Islet precursor cell (in vitro differentiated cells): ENCODE measurements at places on chromosomes 4 and X.

- DNase-seq: no peak
Measured at GRCh38 chr4:20839957-20840356, 139.7 kb downstream of the PACRGL start.

DNA sequence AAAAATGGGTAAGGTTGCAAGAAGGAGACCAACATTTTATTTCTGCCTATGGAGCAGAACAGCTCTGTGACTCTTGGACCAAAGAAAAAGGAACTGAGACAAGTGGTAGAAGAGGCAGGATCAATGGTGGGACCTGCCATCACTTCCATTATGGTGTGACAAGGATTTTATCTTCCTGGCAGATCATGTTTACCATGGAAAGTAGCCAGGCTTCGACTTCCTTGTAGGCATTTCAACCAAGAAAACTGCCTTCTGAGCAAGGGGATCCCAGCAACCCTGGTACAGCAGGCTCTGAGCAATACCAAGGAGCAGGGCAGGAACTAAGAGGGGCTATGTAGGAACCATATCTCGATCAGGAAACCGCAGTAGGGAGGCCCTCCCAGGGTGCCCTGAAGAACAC lies 317.4 kb downstream of the IQCM start:
- DNase-seq: no peak

DNA sequence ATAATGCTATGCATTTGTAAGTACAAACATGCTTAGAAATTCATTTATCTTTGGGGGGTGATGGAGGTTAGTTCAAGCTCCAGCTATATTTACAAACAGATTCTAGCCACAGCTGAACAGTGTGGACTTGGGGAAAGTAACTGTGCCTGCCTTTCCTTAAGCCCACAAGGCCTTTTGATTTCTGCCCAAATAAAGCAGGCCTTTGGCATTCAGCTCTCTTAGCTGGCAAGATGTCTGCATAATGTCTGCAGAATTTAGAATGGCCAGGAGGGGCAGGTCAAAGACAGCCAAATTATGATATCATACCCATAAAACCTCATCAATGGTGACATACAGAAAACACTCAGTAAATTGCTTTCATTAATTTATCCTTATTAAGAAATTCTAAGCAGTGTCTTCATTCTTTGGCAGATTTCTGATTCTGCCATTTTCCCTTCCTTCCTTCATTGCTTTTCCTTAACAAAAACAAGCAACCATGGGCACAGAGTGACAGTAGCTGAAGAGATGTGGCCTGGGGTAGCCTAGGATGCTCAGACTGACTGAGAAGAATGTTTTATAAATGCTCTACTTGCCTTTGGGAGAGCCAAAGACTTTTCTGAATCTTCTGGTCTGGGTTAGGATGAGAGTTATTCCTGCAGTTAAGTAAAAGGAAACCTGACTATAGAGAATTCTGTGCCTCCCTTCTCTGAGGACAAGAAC lies 538.7 kb upstream of the NR3C2 start:
- DNase-seq: no peak

- no peak for DNase-seq
Measured at GRCh38 chr4:89549907-89550306, 242.3 kb upstream of the GPRIN3 start.

- no peak for DNase-seq
Measured at GRCh38 chrX:70240751-70241150, 6.3 kb downstream of the AWAT1 start.

DNA sequence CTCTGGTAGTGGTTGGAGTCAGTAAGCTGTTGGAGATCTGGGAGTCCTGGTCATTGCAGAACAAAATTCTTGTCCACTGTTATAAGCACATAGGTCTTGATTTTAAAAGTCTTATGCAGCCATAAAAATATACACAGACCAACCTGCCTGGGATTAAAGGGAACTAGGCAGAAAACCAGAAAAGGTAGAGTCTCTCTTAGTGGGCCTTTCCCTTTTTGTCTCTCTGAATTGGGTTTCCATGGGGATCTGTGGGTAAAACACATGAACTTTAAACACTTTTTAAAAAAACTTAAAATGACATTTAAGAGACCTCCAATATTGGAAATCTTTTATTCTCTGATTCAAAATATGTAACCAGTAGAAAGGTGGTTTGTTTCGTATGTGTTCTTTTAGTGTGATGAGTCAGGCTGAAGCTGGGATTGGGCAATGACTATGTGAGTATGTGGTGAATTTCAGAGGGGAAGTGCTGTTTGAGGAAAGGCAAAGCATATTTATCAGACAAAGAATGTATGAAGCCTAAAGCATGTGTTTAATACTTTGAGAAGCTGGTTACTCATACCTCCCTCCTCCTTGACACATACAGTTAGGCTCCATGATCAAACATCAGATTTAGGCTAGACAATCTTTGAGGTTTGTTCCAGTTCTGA lies 29.6 kb downstream of the SLC16A2 start:
- DNase-seq: no peak

- no peak for DNase-seq
Measured at GRCh38 chr4:108048997-108049396, 59.3 kb downstream of the HADH start.

GRCh38 chr4:144355811-144356757 lies 215.6 kb upstream of the GYPA start:
- DNase-seq: peak; percentile 96

DNA sequence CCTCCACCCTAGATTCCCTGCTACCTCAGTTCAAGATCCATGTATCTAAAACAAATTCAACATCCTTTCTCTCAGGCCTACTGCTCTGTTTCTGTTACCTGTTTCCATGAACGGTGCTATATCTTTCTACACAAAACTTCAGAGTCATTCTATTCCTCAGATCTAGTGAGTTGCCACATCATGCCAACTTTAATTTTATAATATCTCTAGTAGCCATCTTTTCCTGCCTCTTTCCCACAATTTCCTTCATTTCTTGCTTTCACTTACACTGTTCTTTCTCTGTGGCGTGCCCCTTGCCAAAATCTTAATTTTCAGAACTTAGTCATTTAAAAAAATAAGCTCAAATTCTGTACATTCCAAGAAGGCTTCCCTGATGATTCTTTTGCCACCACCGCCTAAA lies 15.2 kb downstream of the GUCY1A1 start:
- DNase-seq: no peak

DNA sequence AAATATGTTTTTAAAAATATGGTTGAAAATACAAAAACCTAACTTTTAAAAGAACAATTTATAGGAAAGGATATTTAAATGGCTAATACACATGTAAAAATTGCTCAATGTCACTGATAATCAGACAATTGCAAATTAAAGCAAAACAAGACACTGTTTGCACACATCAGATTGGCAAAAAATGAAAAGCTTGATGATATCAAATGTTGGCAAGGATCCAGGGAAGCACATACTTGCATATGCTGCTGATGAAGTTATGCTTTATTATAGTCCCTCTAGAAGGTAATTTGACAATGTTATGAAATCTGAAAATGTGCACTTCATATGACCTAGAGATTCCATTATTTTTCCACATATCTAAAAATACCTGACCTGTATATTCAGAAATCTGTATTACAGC lies 45.7 kb upstream of the EPGN start:
- no peak for DNase-seq

DNA sequence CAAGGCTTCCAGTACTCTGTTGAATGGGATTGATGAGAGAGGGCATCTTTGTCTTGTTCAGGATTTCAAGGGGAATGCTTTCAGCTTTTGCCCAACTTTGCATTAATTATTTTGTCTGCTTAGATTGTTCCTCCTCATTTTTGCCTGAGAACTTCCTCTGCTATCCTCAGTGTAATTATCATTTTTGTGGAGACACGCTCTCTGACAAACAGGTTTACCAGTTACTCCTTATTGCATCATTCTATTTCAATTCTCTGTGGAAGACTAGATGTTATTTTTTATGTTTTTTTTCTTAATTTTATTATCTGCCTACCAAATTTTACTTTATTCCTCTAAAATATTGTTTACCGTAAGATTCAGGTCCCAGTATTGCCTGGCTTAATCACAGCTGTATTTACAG lies 349.2 kb downstream of the ADGRL3 start:
- no peak for DNase-seq

- peak; percentile 88 for DNase-seq
Measured at GRCh38 chr4:174522183-174523024, at the start of gene HPGD. TSS of gene HPGD (minus strand) at chr4:174522488. CDS start at chr4:174522451, 37 bp downstream.

DNA sequence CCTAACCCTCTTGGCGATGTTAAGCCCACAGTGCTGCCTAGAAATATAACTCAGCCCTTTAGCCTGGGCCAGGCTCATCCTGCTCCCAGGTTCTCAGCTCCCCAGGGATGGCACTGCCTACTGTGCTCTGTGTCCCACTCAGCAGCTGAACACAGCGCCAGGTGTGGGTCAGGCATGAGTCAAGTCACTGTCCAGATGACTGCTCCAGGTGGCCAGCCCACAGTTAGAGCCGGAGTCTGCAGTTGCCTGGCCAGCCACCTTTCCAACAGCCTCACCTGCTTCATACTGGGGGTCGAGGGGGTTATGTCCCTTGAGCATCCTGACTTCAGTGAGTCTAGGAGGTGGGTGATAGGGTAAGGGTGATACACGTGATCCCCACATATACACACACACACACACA lies 48.4 kb downstream of the TBC1D14 start:
- DNase-seq: no peak

GRCh38 chr4:128917781-128918180 lies 108.3 kb downstream of the JADE1 start:
- no peak for DNase-seq

GRCh38 chr4:807792-808191 lies 18.1 kb downstream of the CPLX1 start:
- no peak for DNase-seq
